Iris pigment epithelial cell (primary cell): ENCODE measurements at places on chromosomes 11 and 22.

- no peak for DNase-seq
These were observed 3.7 kb upstream of the CASTOR1 start for GRCh38 chr22:30293026-30293425.

DNA sequence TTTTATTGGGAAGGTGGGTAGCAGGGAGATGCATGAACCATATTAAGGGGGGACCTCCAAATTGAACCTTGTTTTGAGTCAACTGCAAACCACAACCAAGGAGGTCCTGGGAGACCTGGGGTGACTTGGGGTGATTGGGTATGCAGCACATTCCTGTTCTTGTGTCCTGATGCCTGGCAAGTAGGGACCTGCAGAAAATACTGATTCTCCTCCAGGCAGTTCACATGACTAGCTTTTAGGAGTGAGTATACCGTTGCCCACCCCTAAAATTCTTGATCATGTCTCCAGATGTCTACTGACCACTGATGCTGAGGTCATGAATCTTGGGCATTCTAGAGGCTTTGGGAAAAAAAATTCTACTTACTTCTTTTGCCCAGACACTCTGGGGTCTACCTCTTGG, 6.3 kb downstream of the EHF start:
- no peak for DNase-seq

- DNase-seq = no peak
These were observed 9.6 kb upstream of the SLC6A5 start for GRCh38 chr11:20589796-20590195.

DNA sequence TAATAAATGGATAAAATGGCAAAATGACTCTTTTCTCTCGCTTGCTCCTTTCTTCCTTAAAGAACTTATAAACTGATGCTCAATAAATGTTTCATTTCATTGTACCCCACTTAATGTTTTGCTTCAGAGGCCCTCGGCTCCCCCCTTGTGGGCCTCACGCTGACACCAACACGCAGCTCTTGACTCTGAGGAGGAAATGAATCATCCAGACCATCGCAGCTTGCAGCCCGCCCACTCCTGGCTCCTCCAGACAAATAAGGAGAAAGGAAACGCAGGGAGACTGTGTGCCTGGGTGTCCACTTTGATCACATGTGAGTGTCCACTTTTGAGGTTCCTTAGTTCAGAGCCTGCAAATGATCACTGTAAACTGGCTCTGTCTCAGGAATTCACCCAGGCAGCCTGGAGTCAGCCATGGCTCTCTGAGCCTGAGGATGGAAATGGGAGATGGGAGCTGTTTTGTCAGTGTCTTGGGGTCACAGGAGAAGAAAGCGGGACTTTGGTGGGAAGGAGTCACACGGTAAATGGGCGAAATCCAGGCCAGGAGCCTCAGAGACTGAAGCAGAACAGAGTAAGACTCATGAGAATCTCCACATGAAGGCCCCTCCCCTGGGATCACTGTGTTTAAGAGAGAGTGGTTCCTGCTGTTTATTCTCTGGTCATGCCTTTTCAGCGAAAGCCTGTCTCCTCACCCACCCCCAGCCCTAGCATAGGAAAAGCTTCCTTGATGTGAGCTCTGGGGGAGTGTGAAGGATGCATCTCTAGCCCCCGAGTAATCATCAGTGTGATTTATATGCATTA, 96.5 kb downstream of the CWC15 start:
- peak; percentile 99 for DNase-seq

DNA sequence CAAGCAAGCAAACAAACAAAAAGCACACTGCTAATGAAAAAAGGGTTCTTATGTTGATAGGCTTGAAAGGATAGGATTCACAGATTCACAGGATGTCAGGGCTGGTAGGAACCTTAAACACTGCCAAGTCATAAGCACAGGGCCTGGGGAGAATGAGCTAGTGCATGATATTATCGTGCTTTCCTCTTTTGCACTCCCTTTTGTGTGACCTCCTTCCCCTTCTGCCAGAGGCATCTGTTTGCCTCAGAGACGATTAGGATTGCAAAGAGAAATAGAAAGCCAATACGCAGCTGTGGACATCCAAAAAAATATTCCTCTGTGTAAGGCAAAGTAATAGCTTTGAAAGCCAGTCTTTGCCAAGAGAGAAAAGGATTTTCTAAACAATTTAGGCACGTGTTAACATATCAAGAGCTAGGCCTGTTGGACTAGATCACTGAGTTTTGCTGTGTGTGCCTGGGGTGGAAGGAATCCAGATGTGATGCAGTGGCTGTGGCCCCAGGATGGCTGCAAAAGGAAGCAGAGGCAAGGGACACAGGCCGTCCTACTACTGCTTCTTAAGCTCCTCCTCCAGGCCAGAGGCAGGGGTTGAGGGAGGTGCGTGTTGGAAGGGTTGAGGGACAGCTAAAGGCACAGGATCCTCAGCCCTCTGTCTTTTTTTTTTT, 30.6 kb downstream of the MCHR1 start:
- peak; percentile 45 for DNase-seq

- DNase-seq = peak; percentile 40
These were observed 17.8 kb upstream of the CSNK1E start for GRCh38 chr22:38335077-38335476.

DNA sequence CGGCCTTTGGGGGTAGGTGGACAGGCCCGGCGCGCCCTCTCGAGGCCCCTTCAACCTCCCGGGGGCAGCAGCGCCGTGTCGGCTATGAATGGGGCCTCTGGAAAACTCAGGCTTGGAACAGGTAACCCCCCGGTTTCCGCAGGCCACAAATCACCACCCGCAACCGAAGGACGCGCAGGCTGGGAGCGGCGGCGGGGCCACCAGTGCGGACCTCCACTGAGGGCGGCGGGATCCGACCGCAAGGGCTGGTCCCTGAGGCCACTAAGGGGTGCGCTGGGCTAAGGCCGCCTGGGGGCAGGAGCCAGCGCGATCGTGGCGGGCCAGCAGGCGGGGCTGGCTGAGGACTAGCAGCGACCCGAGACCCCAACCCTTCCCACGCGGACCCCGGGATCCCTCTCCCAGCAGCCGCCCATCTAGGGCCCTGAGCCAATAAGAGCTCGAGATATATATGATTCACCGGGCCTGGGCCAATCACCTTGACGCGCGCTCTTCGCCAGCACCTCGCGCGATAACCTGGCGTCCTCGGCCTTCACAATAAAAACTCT, 609 bp upstream of the ATF4 start:
- peak; percentile 100 for DNase-seq

GRCh38 chr11:87030458-87031054, 7.2 kb upstream of the TMEM135 start:
- no peak for DNase-seq

- no peak for DNase-seq
These were observed 2.5 kb downstream of the FKBP2 start for GRCh38 chr11:64243236-64243854.

GRCh38 chr11:106998116-106998915, 20.0 kb downstream of the GUCY1A2 start:
- DNase-seq = peak; percentile 57

- no peak for DNase-seq
These were observed 249.1 kb downstream of the MIAT start for GRCh38 chr22:26906464-26906863.

DNA sequence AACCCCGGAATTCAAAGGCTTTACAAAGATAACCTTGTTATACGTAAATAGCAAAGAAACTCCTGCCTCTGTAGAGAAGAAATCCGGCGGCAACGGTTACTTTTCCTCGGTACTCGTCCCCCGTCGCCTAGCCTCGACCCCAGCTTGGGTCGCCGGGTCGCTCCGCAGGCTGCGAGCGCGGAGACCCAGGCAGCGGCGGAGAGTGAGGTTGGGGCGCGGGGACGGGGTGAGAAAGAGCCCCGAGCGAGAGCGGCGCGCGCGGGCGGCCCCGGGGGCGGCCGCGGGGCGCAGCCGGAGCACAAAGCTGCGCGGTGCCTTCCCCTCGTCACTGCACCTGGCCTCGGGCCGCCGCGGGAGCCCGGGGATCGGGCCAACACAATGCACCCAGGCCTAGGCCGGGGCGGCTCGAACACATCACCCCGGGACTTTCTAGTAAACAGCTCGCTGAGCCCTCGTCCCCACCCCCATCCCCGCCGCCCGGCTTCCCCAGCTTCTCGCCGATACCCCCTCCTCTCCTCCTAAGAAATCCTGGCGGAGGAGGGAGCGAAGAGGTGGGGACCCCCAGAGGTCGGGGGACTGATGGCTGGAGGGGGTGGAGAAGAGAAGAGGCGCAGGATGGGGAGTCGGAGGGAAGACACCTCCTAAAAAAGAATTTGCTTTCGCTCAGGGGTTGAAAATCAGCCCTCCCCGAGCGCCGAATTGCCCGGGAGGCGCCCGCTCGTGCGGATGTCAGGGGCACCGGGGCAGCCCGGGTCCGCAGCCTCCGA, 845 bp downstream of the MPPED2 start:
- DNase-seq = no peak

DNA sequence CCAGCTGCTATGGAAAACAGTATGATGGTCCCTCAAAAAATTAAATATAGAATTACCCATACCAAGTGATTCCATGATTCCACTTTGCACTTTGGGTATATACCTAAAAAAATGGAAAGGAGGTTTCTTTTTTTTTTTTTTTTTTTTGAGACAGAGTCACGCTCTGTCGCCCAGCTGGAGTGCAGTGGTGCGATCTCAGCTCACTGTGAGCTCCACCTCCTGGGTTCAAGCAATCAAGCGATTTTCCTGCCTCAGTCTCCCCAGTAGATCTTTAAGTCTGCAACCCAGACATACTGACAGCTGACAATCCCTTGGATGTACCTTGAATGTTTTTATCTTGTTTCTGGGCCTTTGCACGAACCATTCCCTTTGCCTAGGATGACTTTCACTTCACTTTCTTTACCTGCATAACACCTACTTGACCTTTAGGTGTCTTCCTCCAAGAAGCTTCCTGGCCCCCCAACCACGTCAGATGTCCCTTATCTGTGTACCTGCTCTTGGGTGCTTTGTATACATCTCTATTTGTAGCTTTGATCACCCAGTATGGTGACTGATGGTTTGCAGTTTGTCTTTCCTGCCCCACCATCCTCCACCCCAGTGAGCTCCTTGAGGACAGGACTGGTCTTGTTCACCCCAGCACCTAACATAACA, 11.6 kb downstream of the UCP3 start:
- no peak for DNase-seq

DNA sequence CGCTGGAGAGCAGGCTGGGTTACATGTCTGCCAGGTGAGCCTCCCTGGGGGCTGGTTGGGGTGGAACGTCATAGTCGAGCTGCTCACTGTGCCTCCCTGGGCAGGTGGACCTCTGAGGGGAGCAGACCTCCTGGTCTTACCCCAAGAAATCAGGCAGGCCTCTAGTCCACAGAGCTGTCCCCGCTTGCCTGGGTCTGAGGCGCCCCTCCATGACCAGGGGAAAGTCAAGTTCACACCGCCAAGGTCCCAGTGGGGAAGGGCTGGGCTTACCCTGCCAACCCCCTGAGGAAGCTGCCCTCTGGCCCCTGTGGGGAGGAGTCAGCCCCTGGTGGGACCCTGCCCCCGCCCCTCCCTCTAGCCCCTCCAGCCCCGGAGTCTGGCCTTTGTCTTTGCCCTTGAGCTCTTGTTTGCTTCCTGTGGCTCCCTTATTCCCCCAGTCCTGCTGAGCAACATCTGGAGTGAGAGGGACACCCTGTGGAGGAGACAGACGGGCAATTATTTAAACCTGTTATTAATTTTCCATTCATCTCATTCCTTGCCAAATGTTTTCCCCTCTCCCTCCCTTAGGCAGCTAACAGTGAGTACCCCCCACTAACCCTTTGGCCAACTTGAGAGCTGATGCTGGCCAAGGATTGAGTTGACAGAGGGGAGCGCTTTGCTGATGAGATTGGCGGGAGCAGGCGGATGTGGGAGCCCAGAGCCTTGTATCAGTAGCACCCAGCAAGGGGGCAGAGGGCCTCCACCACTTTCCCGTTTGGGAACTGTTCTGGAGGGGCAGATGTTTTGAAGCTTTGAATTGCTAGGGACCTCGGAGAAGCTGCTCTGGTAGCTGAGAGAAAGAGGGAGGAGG, 83.4 kb downstream of the CEP164 start:
- no peak for DNase-seq

- DNase-seq = no peak
These were observed 76.0 kb downstream of the MYEOV start for GRCh38 chr11:69369945-69370344.

GRCh38 chr11:121839781-121840180, 276.2 kb downstream of the BLID start:
- DNase-seq = peak; percentile 68

DNA sequence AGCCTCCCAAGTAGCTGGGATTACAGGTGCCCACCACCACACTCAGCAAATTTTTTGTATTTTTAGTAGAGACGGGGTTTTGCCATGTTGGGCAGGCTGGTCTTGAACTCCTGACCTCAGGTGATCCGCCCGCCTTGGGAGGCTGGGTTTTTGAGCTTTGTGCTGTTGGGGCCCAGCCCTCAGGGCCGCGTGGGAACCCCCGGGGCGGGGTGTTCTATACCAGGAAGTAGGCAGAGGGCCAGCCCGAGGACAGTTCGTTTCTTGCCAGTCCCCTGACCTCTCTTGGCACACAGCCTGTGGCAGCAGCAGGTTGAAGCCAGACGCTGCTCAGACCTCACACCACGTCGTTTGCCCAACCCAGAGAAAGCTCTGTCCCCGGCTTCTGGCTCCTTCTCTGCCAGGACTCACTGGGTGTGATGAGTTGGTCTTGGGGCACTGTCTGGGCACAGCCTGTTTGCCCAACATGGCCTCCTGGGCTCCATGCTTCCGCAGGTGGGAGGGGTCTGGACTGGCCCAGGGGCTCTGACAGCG, 24.9 kb upstream of the CHKA start:
- no peak for DNase-seq

DNA sequence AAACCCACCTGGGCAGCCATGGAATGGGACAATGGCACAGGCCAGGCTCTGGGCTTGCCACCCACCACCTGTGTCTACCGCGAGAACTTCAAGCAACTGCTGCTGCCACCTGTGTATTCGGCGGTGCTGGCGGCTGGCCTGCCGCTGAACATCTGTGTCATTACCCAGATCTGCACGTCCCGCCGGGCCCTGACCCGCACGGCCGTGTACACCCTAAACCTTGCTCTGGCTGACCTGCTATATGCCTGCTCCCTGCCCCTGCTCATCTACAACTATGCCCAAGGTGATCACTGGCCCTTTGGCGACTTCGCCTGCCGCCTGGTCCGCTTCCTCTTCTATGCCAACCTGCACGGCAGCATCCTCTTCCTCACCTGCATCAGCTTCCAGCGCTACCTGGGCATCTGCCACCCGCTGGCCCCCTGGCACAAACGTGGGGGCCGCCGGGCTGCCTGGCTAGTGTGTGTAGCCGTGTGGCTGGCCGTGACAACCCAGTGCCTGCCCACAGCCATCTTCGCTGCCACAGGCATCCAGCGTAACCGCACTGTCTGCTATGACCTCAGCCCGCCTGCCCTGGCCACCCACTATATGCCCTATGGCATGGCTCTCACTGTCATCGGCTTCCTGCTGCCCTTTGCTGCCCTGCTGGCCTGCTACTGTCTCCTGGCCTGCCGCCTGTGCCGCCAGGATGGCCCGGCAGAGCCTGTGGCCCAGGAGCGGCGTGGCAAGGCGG, 11.4 kb upstream of the ARHGEF17 start:
- DNase-seq = no peak

GRCh38 chr11:18722293-18722637, 3.7 kb downstream of the IGSF22 start:
- DNase-seq = no peak

GRCh38 chr11:110295531-110296225, 736 bp downstream of the RDX start:
- DNase-seq = peak; percentile 56
